NCI-H187 treated with DMSO at 0.1 percent for 48 hours (cell line): ENCODE measurements at places on chromosomes 13 and 19.
A peak's percentile ranks its signal among the peaks of the same experiment; 100 is the strongest.

DNA sequence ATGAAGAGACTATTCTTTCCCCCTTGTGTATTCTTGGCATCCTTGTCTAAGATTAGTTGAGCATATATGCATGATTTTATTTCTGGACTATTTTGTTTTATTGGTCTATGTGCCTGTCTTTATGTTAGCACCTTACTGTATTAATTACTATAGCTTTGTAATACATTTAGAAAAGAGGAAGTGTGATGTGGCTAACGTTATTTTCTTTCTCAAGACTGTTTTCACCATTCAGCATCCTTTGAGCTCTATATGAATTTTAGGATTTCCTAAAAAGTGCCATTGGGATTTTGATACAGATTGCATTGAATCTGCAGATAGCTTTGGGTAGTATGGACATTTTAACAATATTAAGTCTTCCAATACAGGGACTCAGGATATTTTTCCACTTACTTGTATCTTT is 37.5 kb upstream of the PCDH20 start:
- no peak for DNase-seq

GRCh38 chr19:49512970-49513745 is 697 bp downstream of the FCGRT start:
- no peak for DNase-seq

DNA sequence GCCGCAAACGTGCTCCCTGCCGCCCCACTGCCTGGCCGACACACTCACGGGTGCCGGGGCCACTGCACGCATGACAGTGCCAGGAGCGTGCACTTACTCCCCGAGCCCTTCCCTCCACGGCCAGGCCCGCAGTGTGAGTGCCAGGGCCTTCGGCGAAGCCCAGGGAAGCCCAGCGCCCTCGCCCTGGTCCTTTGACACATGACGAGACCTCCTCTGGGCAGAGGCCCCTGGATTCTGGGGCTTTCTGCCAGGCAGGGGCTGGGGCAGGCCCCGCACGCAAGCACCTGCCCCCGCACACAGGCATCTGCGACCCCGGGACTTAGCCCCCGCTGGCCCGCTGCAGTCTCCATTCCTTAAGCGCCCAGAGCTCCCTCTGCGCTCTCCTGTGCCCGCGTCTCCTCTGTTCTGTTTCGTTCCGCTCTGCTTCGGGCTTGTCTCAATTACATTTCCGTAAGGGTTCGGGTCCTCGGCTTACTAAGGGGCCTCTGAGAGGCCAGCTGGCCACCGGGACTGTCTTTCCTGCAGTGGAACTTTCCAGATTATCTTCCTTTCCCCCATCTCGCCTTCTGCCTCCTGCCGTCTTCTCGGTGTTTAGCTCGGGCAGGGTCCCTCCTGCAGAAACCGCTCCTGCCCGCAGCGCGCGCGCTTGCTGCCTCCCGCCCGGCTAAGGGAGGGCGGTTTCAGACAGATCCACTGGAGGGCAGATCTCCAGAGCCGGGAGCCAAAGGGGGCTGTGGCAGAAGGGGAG is 98.8 kb downstream of the ING1 start:
- no peak for DNase-seq

GRCh38 chr13:95049772-95050171 is 251.5 kb downstream of the ABCC4 start:
- DNase-seq, result no peak

- no peak for DNase-seq
These were observed 11.6 kb upstream of the MZF1 start for GRCh38 chr19:58584498-58585441.

DNA sequence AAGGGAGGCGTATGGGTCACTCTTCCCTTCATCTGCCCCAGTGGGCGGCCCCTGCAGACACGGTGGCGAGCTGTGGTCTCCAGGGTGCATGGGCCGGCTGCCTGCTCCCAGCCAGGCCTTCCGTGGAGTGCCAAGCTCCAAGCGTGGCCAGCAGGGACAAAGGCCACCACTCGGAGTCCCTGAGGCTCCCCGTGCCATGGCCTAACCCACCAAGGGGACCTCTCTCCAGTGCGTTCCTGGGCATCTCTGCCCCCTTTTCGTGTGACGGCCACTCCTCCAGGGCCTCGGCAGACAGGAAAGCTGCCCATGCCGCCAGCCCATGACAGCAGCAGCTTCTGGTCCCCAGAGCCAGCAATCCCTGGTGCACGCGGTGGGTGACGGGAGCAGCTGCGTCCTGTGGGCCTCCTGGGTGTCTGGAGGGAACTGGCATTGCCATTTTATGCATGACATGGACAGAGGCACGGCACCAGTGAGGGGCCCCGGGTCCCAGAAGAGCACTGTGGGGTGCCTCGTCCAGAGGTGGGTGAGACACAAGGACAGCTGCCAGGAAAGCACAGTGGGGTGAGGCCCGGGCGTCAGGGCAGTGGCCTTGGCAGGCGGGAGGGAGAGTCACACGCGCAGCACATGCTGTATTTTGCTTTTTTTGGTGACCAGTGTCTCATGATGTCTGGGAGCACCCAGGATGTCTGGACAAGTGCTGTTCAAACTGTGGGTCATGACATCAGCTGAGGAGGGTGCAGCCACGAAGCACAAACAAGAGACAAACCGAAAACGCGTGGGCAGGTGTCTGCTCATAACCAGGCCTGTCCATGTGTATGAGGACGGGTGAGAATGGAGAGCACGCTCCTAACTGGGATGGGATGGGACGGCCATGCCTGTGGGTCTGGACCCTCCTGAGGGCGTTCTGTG is 32.3 kb downstream of the CEBPG start:
- DNase-seq, result no peak

GRCh38 chr13:43339805-43340550 is 316.6 kb downstream of the DNAJC15 start:
- DNase-seq, result no peak

- DNase-seq, result no peak
These were observed 172.4 kb downstream of the VWA8 start for GRCh38 chr13:41788552-41788951.

GRCh38 chr13:29472332-29472961 is 123.0 kb downstream of the SLC7A1 start:
- DNase-seq, result no peak

- DNase-seq, result no peak
These were observed 66.8 kb downstream of the FNDC3A start for GRCh38 chr13:49042476-49042875.

GRCh38 chr19:28948026-28948425 is 264.9 kb downstream of the UQCRFS1 start:
- no peak for DNase-seq

DNA sequence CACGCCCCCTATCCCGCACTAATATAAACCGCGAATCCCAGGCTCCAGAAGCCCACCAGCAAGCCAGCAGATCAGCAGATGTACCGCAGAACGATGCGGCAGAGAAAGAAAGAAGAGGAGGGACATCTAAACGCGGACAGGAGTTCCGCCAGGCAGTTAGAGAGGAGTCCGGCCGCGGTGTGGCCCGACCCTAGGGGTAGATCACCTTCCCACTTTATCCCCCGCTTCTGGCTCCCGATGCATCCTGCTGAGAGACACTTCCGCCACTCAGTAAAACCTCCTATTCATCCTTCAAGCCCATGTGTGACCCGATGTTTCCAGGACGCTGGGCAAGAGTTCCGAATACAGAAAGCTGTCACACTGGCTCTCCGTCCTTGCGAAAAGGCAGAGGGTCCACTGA is 1046.8 kb downstream of the SLITRK5 start:
- no peak for DNase-seq

DNA sequence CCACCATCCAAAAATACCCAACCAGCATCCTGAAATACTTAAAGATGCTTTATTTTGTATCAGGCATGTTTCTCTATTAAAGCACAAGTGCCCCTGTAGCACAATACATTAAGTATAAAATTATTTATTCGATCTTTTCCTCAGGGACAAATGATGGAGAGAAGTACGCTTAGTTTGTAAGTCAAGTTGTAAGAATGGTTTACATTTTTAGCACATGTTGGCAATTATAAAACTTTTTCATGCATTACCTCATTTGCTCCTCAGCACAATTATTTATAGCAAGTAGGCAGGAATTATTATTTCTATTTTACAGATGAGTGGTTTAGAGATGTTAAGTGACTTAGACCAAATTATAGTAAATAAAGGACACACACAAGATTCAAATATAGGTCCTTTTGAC is 232.6 kb upstream of the HTR2A start:
- DNase-seq, result no peak

DNA sequence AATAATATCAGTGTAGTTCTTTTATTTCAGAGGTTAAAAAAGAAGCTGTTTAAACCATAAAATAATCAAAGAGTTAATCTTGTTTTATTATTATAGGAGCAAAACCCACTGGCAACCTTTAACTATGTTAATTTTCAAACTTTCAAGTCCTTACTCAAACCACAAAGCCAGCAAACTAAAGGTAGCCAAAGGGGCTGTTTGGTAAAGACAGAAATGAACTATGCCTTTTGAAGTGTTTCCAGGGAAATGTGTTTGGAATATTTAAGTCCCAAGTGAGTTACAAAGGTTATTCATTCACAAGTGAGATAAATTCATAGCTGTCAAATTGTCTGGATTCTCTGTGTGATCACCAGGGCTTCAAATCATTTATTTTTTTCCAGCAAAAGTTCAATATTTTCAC is 264.7 kb downstream of the MZT1 start:
- DNase-seq, result no peak

DNA sequence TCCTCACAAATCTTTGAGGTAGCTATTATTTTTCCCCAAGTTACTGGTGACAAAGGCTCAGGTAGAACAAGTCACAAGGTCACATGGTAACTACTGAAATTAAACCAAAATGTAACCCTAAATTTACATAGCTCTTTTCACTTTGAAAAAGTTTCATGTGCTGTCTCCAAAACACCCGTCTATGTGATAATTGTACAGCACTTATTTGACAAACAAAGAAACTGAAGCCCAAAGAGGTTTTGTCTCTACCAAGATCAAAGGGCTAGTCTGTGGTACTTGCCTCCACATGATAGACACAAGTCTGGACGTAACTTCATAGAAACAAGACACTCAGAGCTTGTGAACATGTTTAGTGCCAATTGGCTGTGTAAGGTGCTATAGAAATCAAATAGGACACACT is 108.3 kb downstream of the SACS start:
- no peak for DNase-seq

- DNase-seq, result no peak
These were observed 489.5 kb upstream of the SPRY2 start for GRCh38 chr13:80830431-80830830.

DNA sequence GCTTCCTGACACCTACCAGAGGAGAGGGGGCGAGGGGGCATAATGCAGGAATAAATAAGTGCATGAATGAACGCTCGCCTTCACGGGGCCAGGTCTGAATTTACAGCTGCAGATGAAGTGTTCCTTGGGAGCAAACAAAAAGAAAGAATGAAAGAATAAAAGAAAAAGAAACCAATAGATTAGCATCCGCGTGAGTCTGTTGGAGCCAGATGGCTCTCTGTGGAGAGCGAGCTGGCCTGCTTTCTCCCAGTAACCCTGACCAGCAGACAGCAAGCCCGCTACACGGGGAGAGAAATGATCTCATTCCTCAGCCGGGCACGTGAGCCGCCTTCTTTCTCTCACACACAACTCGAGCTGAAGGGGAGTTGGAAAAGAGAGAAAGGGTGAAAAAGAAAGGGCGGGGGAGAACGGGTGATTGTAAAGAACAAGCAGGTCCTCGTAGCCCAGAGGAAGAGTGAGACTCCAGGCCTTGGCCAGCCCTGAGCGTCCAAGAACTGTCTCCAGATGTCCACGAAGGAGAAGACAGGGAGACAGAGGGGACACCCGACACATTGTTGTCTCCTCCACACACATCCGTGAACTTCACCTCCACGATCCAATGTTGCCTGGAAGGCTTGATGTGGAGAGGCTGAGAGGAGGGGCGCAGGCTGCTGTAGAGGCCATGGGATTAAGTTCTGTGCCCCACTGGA is 81.4 kb downstream of the RNASEH2B start:
- DNase-seq, result no peak

DNA sequence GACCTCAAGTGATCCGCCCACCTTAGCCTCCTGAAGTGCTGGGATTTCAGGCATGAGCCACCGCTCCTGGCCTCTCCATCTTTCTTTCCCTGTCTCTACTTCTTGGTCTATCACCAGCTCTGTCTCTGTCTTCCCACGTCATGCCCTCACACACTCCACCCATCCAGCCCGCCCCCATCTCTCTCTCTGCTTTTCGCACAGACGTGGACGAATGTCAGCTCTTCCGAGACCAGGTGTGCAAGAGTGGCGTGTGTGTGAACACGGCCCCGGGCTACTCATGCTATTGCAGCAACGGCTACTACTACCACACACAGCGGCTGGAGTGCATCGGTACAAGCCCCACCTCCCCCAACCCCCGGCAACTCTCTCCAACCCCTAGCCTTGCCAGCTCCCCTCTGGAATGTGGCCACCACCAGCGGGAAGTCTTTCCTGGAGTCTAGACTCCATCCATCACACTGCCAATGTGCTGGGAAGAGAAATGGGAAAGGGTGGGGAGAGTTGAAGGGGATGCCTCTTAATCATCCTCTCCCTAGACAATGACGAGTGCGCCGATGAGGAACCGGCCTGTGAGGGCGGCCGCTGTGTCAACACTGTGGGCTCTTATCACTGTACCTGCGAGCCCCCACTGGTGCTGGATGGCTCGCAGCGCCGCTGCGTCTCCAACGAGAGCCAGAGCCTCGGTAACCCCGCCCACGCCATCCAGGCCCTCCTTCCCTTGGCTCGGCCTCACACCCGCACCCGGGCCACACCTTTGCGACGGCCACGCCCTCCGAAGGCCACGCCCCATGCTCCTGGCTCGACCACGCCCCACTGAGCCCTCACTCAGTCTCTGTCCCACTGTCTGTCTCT is 22.5 kb downstream of the LTBP4 start:
- DNase-seq, result peak; percentile 86

DNA sequence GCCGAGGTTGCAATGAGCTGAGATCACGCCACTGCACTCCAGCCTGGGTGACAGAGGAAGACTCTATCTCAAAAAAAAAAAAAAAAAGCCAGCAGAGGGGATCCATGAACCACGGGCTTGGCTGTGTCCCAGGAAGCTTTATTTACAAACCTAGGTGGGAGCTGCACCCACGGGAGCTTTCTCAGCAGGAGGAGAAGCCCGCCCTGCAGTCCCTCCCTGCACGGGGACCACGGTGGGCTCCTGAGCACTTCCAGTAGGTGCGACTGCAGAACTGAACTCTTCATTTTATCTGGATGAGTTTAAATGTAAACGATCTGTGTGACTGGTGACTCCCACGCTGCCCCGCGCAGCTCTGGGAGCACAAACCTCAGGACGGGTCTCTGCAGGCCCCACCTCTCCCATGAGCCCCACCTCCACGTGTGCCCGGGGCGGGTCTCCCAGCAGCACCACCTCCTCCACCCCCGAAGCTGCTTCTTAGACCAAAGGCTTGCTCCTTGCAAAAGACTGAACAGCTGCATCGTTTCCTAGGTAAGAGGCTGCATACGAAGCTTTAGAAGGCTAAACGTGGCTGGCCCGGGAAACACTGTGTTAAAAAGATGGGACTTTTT is 66.4 kb downstream of the SPACA7 start:
- no peak for DNase-seq

- no peak for DNase-seq
These were observed 2.9 kb downstream of the CILP2 start for GRCh38 chr19:19540715-19541515.

GRCh38 chr13:96898212-96898611 is 96.1 kb downstream of the OXGR1 start:
- no peak for DNase-seq
